A673 (cell line): ENCODE measurements at places on chromosomes 12 and 14.

DNA sequence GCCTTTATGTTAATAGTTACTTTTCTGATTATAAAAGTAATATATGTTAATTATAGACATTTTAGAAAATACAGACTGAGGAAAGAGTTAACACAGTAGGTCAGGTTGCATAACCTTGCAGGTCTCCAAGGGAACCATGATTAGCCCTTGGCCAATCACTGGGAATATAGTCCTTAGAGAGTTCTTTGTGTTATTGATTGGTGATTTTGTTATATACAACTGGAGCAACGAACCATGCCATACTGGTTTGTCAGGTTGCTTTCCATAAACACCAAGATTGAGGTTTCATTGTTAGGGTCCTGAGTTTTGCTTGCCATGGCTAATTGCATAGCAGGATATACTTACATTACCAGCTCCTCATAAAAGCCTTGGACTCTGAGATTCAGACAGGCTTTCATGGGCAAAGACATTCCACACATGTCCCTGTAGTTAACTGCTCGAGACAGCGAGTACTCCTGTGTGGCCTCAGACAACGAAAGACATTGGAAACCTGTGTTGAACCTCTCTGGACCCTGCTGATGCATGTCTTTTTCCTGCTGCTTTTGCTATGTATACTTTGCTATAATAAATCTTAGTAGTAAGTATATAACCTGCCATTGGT, 33.7 kb downstream of the MAPK1IP1L start:
- DNase-seq, result no peak

DNA sequence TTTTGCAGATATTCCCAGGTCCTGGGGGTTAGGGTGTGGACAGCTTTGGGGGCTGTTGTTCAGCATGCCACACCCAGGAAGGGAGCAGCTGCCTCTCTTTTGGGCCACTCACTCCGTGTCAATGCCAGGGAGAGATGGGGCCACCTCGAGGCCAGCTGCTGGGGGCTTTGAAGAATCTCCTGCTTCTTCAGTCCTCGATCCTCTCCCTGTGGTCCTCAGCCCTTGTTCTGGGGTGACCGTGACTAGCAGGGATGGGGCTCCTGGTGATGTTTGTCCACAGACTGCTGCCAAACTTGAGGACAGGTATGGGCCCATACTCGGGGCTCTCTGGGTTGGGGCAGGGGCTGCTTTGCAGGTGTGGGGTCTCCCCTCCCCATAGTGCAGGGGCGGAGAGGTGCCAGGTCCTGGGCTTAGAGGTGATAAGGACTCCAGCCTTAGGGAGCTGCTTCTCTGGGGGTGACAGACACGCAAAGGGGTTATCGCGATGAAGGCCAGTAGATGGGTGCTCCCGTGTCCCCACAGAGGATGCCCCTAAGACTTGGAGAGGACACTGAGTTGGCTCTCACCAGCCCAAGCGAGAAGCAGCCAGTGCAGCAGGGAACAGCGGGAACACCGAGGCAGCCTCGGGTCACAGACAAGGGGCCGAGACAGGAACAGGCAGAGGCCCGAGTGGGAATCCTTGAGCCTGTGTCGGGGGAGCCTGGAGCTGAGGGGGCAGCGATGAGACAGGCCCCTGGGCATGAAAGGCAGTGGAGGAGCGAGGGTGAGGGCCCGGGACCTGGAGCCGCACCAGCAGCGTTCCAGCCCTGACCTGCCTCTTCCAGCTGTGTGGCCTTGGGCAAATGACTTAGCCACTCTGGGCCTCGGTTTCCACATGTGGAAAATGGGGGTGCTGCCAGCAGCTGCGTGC, 11.1 kb downstream of the RFLNA start:
- DNase-seq, result no peak

- DNase-seq, result no peak
Observed at GRCh38 chr12:121468499-121468801, 68.5 kb downstream of the RNF34 start.

DNA sequence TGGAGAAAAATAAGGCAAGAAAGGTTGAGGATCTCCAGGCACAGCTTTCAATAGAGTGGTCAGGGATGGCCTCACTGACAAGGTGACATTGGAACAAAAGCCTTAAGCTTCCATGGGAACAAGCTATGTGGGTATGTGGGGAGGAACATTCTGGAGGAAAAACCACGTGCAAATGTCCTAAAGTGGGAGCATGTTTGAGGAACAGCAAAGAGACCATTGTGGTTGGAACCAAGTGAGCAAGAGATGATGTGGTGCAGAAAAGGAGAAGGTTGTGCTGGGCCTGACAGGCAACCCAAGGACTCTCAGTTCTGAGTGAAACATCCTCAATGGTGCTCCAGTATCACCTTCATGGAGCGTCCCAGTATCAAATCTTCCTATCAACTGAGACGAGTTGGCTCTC, 184.0 kb downstream of the CAND1 start:
- no peak for DNase-seq

DNA sequence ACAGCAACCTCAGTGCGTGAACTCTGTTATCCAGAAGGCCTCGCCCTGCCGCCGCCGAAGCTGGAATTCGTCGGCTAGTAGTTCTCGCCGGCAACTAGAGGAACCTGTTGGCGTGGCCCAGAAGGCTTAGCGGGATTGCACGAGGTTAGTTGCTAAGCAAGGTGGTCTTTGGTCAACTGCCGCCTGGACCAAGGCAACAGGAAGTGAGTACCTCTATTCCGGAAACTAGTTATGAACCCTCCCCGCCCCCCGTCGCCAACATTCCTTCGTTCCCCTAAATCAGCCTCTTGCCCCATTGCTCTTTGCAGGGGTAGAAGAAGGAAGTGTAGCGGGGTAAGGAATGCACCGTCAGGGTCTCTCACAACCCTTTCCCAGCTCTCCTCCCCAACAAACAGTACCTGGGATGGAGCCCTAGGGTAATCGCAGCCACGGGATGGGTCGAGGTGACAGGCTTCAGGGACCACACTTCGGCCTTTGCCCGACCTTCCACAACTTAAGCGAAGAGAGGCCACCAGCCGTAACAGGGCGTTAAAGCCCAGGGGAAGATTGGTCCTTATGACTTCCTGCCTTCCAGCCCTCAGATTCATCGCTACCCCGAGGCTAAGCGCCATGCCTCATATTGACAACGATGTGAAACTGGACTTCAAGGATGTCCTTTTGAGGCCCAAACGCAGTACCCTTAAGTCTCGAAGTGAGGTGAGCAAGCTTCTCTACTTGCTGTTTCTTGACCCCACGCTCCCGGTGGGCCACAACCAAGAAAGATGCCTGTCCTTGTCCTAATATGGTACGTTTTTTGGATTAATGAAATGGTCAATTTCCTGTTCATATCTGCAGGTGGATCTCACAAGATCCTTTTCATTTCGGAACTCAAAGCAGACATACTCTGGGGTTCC, at the start of gene GMPR2:
Gene GMPR2, plus strand, starts transcription at position 285 of the 893 bp plus-strand sequence. Its CDS starts 325 bp downstream, at position 610.
- DNase-seq, result no peak

DNA sequence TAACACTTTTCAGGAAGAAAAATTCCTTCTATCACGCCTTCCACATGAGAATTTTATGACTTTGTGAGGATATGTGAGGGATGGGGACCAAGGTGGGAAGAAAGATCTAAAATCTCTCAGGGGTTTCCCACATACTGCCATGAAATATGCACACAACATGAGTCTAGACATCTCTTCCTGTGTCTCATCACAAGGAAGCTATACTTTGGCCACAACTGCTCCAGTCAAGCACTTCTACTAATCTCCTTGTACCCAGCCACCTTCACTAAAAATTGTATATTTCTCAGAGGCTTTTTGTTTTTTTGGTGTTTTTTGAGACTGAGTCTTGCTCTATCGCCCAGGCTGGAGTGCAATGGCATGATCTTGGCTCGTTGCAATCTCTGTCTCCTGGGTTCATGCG, 3.2 kb downstream of the OSBPL8 start:
- DNase-seq, result no peak

GRCh38 chr12:124071075-124071443, 98.0 kb downstream of the ZNF664 start:
- no peak for DNase-seq

DNA sequence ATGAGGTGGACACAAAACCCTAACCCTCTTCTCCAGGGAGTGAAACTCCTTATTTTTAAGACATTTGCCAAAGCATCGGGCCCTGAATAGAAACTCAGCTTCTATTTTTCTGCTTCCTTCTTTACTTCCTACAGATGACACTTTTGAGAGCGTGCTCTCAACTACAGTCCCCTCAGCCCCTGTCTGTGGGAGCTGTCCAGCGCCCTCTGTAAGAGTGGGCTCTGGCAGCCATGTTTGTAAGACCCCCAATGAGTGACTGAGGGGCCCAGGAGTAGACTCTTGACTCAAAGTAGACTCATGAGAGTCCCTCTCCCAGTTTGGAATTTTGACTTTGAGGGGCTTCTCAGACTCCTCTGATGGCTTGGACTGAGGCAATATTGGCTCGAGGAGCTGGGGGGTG, 25.5 kb upstream of the BATF start:
- DNase-seq, result no peak

GRCh38 chr14:75489480-75489837, 32.8 kb upstream of the BATF start:
- DNase-seq, result no peak

DNA sequence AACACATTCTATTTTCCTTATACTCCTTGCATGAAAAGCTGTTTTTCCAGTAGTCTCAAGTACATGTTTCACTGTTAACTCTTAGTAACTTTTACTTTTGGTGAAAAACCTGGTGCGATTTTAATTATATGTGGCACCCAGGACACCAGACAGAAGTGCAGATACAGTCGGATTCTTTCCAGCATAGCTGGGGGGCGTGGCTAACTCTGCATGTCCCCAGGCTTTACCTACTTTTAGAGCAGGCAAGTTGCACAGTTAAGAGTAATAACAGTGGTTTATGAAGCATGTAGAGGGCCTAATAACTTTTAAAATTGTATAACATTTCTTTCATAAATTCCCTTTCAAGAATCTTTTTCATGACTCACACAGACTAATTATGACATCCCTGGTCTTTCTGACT, 70.7 kb downstream of the HSD17B6 start:
- DNase-seq, result no peak

DNA sequence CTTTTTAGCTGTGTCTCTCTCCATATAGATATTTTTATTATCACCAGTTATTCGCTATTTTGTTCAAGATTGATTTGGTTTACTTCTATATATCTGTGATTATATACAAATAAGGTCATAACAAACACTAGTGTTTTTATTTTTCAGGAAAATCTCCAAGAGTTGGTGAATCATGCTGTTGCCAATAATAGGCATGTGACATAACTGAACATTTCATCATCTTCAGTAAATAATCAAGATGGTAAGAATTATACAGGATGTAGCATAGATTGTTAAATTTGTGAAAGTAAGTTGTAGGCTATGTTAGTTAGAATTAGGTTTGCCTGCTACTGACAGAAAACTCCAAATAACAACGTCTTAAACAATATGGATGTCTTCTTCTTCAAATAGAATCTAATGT, 240.9 kb upstream of the PDE3A start:
- no peak for DNase-seq

- no peak for DNase-seq
Observed at GRCh38 chr14:78227248-78228077, 57.3 kb downstream of the NRXN3 start.

- no peak for DNase-seq
Observed at GRCh38 chr12:54029529-54030441, 1.5 kb downstream of the HOXC6 start.

DNA sequence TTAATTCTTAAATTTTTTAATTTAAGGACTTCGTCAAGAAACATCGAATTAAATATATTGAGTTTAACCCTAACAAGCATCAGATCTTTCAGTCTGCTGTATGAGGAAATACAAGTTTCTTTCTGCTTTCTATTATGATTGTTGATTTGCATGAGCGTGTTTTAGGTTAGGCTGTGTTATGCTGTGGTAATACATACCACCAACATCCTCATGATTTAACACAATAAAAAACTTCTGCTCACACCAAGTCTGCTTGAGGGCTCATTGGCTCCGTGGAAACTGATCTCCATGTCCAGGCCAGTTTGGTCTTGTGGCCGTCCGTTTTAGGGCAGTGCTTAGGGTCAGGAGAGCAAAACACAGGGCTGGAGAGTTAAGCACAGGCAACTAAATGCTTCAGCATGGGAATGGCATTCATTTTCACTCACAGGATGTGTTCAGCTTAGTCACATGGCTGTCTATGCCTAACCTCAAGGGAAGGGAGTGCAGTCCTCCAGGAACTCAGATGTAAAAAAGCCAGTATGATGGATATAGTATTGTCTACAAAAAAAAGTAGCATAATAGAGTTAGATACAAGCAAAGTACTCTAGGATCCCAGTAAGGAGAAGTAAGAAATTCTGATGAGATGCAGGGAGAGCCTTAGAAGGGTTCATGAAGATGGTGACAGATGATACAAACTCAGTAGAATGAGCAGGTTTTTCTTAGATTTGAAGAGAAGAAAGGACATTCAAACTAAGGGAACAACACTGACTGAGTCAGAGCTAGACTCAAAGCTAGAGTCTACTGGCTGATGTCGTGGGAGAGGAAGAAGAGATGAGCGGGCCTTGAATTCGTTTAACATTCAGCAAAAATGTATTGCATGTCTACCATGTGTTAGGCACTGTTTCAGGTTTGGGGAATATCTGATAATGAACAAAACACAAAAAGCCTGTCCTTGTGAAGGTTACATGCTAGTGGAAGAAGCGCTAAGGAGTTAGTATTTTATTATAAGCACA, 16.3 kb downstream of the MARK3 start:
- no peak for DNase-seq

GRCh38 chr14:87251011-87251410, 742.0 kb downstream of the GALC start:
- DNase-seq, result no peak

DNA sequence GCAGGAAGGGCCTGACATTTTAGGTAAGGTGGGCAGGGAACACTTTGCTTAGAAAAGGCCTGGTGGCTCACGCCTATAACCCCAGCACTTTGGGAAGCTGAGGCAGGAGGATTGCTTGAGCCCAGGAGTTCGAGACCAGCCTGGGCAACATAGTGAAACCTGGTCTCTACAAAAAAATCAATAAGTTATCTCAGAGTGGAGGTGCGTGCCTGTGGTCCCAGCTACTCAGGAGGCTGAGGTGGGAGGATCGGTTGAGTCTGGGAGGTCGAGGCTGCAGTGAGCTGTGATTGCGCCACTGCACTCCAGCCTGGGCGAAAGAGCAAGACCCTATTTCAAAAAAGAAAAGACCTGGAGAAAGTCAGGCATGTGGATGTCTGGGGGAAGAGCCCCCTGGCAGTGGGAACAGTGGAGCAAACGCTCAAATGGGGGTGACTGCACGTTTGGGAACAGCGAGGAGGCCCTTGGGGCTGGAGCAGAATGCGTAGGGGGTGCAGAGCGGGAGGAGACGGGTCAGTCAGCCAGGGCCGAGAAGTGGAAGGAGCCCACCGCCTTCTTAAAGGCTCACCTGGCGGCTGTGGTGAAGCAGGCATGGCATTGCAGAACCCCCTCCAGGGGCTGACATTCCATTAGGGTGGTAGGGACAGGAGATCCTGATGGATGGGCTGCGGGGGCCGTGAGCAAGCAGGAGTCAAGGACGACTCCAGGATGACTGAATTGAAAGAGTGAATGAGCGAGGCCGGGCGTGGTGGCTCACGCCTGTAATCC, 6.2 kb upstream of the KIF26A start:
- no peak for DNase-seq

GRCh38 chr12:46187023-46187422, 81.8 kb downstream of the SLC38A1 start:
- peak; percentile 59 for DNase-seq

DNA sequence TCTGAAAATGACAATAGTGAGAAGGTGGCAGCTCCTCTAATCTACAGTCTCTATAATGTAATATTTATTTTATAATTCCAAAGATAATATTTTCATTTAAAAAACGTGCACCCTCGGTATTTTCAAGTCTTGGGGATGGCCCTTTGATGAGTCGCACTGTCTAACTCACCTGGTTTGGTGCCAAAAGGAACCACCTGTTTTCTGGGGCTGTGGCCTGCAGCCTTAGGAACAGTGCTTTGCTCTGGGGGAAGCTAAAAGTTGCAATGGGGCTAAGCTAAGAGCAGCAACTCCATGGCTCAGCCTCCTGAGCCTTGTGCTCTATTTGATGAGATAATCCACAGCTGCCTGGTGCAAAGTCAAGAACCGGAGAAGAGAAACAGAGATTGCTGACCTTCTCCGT, 6.4 kb upstream of the ENDOU start:
- no peak for DNase-seq
